AG08395 (cell line): ENCODE measurements at places on chromosomes 11 and 22.
A peak's percentile ranks its signal among the peaks of the same experiment; 100 is the strongest.

- no peak for DNase-seq
Measured at GRCh38 chr11:126494831-126495230, 139.3 kb downstream of the ST3GAL4 start.

DNA sequence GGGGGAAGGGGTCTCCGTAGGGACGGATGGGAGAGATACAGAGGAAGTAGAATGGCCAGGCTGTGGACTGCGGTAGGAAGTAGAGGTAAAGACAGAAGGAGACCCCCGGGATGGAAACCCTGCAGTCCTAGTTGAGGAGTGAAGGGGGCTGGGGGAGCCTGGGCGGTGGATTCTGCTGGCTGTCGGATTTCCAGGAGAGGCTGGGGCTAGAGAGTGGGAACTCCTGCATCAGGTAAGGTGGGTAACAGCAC lies 727 bp upstream of the SCARF2 start:
- no peak for DNase-seq

DNA sequence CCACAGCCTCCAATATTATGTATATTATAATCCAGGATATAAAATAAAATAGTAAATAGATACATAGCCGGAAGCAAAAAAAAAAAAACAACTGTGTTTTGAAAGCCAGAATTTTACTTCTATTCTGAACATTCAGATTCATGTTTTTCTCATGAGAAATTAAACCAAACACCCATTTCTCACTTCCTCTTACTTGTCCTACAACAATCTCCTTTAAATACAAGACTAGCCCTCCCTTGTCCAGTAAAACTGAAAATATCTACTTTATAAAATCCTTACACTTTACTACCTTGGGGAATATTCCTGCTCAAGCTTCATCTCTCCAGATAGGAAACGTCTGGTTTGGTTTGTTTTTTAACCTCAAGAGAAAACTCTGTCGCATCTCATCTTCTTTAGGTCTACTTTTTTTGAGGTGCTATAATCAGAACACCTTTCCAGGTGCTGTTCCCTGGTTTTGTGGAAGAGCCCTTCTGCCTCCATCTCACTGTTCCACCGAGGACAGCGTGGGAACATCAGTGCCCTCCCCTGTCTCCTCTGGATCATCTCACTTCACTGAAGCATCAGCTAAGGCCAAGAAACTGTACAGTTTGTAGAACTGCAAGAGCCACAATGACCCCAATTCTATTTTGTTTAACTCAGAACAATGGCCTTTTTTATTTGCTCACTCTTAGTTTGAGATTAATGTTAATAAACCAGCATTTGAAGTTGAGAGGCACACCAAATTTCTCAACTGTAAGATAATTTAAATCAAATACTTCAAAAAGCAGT lies 82.0 kb upstream of the ARHGAP32 start:
- no peak for DNase-seq

DNA sequence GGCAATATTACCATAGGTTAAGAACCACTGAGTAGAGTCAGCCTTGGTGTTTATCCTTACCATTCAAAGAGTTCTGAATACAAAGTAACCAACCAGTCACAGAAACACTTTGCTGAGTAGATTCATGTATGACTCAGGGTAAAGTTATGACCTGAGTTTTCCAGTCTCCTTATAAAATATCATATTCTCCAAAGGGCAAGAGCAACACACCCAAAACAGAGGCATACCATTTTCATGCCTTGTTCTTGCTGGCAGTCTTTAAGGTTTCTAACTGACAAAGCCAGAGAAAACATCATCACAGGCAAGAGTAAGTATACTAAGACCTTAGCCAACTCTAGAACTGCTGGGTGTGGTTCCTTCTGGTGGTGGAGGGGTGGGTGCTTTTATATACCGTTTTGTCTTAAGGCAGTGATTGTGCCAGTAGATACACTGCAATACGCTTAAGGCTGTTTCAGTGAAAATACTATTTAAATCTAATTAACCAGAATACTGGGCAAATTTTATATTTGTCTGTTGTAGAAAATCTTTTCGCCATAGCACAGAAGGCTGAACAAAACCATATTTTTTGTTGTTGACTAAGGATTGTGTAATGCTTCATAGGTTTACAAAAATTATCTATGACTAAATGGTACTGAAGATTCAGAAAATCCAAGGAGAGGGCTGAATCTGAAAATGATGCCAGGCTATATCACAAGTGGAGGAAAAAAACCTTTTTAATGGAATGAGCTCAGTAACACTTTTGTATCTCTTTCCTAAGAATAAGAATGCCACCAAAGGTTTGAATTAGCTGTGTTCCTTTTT lies 3.0 kb downstream of the ATL3 start:
- peak; percentile 83 for DNase-seq
